NCI-H510A (cell line): ENCODE measurements at places on chromosomes 6 and 20.
A peak's percentile ranks its signal among the peaks of the same experiment; 100 is the strongest.

- no peak for DNase-seq
Observed at GRCh38 chr6:96795481-96795880, 41.8 kb downstream of the GPR63 start.

DNA sequence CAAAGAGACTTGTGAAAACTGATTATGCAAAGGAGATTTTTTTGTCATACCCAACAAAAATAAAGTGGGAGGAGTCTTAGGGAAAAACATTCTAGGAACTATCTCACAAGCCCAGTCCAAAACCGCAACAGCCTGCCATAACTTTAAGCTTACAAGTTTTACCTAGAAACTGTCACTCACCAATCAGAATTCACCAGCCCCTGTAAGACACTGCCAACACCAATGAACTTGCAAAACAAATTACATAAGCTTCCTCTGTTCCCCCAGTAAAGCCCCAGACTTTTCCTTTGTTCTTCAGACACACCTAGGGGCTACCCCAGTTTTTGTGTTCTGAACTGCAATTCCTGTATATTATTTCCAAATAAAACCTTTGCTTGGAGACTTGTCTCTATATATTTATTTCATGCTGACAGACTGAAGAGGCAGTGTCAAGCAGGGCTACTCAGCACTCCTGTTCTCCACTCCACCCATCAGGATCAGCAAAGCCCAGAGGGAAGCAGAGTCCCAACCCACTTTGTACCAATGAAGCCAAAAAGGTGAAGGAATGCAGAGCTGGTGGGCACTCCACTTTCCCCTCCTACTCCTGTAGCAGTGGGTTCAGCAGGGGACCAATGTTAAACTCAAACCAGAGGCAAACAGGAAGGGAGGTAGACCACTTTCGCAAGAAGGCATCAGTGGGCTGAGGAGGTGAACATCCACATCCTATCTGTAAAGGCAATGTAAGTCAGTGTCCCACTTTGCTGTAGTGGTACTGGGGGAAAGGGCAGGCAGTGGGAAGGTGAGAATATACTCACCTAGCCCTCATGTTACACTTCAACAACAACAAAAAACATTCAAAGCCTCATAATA is 142.5 kb upstream of the RUNX2 start:
- DNase-seq: no peak

DNA sequence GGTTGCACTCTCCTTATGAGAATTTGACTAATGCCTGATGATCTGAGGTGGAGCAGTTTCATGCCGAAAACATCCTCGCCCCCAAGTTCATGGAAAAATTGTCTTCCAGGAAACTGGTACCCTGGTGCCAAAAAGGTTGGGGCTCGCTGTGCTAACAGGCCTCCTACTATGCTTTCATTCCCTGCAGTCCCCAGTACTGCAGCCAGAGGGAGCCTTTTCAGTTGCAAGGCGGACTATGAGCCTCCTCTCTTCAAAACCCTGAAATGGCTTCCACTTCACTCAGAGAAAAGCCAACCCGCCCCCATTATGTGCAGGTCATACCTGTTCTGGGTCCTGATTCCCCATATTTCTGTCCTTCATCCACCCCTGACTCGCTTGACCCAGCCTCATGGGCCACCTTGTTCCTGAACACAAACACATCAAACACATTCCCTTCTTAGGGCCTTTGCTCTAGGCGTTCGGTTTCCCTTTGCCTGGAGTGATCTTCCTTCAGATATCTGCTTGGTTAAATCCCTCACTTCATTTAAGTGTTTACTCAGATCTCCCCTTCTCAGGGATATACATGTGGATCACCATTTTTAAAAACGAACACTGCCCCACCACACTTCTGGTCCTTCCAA is 173.7 kb downstream of the PHACTR1 start:
- DNase-seq: no peak

DNA sequence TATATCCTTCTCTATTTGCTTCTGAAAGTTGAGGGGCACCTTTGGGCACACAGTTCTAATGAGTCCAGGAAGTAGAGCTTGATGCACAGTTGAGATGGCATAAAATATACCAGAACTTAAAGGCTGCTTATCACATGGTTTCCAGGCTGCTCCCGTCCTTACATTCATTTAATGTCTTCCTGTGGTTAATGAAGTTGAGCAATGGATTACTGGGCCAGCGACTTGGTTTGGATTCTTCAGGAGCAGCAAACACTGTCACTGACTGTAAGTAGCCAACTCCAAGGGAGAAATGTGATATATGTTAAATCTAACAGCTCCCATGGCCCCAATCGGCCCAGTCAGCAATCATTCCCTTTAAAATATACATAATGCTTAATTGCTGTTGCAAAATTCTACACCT is 9.0 kb upstream of the TSHZ2 start:
- DNase-seq: no peak

DNA sequence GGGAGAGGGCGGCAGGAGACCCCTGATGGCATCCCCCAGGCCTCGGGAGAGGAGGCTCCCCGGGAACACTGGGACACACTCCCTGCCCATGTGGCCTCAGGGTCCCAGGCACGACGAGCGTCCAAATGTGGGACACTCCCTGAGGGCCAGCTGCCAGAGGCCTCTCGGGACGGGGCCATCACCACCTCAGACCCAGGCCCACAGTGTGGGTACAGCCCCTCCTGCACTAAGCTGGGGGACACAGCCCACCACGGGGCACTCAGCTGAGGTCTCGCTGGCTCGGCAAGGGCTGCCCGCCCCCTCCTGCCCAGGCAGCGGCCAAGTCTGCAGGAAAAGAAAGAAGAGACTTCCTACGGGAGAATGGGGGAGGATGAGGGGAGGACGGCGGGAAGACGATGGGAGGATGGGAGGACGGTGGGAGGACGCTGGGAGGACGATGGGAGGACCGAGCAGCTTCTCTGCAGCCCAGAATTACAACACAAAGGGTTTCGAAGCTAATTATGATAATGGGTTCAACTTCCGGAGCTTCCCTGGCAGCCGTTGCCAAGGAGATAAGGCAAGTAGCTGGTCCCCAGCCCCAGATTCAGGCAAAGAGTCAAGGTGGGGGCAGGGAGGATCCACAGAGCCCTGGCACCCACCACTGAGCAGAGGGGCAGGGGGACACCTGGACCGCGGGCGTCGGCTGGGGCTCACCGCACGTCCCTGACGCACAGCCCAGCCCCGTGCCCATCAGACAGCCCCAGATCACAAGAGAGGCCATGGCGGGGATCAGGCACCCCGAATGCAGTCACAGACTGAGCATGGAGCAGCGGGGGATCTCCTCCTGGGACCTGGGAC is 17.5 kb downstream of the KCNQ2 start:
- no peak for DNase-seq

DNA sequence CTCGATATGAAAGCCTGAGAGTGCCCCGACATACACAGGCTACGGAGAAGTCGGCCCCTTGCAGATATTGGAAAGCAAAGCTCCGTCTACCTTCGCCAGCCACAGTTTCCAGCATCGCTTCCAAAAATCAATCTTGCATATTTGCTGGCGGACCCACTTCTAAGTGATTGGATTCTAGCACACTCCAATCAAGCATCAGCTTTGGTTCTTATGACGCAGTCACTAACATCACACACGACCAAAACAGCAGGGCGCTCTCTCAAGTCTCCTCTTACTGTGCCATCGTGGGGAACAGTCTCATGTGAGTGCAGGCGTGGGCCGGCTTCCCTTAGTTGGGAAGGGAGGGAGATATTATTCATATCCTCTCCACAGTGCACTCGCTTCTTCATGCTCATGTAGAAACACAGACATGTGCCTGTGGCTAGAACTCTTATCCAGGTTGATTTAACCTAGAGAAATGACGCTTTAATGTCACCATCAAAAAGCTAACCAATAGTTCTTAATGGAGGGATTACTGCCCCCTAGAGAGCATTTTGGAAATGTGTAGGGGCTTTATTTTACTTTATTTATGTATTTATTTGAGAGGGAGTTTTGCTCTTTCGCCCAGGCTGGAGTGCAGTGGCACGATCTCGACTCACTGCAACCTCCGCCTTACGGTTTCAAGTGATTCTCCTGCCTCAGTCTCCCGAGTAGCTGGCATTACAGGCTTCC is 229.8 kb downstream of the SOD2 start:
- DNase-seq: no peak

GRCh38 chr6:89782222-89782621 is 37.4 kb downstream of the MDN1 start:
- DNase-seq: no peak

GRCh38 chr6:44289726-44290260 is 19.5 kb downstream of the TMEM151B start:
- DNase-seq: no peak

DNA sequence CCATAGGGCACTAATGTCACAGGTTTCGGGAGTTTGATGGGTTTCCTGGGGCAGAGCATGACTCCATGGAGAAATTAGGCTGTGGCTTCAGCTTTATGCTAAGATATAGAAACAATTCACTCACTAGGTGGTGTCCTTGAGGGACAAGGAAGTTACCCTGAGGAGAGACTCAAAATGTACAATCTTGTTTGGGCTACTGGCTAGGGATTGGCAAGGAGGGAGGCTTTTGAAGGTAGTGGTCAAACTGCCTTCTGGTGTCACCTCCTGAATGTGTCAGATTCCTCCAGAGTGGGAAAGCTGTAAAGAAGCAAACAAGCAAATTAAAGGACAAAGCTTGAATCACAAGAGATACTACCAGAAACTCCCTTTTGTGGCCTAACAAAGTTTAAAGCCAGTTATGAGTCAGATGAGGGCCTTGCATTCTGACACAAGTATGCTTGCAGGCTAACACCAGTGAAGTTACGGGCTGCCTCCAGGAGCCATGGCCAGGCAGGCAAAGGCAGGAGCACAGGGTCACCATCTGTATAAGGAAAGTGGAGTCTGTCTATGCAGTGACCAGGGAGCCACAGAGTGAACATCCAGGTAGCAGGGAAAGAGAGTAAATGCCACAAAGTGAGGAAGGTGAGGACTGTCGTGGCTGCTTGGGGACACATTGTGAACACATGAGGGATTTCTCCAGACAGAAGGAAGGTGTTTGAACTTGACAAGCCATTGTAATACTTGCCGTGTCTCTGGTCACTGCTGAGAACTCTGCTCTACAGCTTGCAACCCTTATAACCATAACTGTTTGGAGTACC is 107.7 kb upstream of the DTNBP1 start:
- DNase-seq: no peak

DNA sequence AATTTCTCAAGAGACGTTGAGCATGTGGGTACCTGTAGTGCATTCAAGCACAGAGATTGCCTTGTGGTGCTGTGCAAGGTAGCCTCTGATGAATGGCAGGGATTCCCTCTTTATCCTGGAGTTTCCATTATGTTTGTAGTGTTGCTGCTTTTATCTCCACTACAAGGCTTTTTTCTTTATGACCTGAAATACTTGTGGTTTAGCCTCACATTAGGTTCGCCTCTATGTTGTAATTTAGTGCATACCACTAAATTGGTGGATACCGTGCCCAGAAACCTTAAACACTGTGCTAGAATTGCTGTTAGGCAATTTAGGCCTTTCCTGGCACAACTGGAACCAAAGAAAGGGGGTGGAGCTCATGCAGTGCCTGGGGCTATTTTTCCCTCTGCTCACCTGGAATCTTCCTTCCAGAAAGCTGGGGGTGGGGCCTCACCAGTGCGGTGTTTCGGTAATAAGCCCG is 76.8 kb downstream of the NCOA7 start:
- DNase-seq: no peak

DNA sequence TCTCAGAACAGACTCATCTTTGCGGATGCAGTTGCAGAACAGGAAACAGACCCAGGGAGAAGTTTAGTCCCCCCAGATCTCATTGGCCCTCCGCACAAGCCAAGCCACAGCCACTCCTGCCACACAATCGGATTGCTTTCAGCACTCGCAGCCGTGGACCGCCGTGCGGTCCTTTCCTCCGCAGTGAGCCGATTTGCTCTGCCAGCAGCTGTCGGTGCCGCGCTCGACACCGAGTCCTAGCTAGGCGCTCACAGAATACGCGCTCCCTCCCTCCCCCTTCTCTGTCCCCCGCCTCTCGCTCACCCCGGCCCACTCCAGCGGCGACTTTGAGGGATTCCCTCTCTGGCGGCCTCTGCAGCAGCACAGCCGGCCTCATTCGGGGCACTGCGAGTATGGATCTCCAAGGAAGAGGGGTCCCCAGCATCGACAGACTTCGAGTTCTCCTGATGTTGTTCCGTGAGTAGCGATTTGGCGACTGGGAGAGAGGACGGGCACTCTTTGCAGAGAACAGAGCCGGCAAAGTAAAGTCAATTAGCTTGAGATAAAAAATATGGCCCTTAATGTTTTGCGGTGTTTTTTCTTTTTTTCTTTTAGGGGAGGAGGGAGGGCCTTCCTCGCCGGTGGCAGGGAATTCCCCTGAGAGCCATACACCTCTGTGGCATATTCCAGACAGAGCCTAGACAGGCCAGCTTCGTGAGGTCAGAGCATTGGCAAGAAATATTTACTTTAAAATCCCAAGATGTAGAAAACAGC is at the start of gene LAMP5:
LAMP5 (plus strand) TSS at position 130 of the 753 bp plus-strand sequence; CDS start at position 393, 263 bp downstream.
- DNase-seq: peak; percentile 39

DNA sequence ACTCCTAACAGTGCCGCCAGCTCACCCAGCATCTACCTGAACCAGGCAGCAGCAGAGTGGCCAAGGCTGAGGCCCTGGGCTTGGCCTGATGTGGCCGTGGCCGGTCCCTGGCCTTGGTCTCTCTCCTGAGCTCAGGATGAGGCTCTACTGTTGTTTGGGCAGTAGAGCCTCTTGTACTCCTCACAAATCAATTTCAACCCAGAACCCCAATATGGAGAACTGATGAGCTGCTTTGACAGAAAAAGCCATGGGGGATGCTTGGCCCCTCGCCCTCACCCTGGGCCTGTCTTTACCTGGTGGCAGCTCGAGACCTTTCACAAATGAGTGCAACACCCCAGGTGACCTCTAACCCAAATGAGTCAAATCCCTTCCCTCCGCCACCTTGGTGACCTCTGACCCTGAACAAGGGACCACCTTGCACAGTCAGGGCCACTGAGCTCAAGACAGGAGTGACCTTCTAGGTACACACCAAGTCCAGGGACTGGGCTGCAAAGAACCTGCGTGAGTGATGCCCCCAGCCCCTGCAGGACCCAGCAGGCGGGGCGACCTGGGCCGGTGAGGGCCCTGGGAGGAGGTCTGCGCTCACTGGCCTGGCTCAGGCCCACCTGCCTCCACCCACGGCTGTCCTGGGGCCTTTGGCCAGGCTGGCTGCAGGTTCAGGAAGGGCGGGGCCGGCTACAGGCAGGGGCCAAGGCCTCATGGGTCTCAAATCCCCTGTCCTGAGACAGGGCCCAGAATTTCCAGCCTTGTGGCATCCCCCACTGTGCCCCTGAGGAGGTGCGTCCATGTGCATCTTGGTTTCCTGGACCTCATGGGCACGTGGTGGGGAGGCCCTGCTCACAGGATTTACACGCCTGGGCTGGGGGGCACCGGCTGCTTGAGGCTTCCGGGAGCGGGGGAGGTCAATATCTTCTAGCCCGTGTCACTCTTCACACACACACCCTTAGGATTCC is 30.2 kb downstream of the PSMG4 start:
- DNase-seq: no peak

GRCh38 chr6:57102976-57103375 is 13.0 kb downstream of the ZNF451 start:
- DNase-seq: no peak

GRCh38 chr6:118382126-118382525 is 166.0 kb upstream of the PLN start:
- no peak for DNase-seq
